ENCODE measurements at places on chromosomes 2 and 18.

DNA sequence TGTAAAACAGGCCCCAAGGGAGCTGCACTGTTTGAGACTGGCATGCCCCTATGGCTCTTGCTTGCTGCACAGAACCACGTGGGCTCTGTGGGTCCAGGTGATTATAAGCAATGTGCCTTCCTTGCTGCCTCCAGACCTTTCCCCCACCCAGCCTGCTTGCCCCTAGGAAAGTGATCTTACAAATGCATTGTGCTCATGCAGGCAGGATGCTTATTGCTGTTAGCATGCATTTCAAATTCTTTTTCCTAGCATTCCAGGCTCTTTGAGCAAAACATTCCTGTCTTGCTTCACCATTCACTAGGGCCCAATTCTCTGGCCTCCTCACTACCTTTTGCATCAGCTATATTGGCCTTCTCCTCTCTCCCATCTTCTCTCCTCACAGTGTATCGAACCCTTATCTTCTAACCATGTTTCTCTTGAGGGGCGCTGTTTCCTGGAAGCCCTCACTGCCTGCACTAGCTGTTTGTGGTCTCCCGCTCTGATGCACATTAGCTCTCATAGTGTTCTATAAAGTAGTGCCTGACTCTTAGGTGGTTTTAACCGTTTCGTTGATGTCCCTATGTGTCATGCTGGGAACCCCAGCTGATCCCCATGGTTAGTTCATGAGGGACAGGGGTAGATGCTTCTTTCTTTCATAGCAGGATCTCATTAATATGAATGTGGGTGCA, 152.9 kb upstream of the EPAS1 start:
- no peak for DNase-seq

DNA sequence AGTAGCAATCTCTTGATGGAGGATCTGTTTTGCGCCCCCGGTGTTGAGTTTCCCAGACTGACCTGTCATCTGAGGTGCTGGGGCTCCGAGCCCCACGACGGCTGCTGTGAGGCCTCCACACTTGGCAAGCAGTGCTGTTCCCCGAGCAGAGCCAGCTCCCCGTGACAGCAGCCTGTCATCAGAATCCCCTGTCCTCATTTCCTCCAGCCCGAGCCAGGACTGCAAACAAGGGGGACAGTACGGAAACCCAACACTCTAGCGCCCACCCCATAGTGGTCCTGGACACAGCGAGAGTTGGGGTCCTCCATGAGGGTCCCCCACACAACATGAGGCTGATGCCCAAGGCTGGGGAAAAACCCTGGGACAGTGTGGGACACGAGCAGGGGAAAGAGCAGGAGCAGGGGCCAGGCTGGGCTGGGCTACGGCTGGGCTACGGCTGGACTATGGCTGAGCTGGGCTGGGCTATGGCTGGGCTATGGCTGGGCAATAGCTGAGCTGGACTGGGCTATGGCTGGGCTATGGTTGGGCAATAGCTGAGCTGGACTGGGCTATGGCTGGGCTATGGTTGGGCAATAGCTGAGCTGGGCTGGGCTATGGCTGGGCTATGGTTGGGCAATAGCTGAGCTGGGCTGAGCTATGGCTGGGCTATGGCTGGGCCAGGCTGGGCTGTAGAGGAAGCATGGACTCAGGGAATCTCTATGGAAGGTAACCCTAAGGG, 1.5 kb upstream of the KLHL30 start:
- DNase-seq = no peak

GRCh38 chr2:180742801-180743200, 237.6 kb upstream of the UBE2E3 start:
- DNase-seq = no peak

DNA sequence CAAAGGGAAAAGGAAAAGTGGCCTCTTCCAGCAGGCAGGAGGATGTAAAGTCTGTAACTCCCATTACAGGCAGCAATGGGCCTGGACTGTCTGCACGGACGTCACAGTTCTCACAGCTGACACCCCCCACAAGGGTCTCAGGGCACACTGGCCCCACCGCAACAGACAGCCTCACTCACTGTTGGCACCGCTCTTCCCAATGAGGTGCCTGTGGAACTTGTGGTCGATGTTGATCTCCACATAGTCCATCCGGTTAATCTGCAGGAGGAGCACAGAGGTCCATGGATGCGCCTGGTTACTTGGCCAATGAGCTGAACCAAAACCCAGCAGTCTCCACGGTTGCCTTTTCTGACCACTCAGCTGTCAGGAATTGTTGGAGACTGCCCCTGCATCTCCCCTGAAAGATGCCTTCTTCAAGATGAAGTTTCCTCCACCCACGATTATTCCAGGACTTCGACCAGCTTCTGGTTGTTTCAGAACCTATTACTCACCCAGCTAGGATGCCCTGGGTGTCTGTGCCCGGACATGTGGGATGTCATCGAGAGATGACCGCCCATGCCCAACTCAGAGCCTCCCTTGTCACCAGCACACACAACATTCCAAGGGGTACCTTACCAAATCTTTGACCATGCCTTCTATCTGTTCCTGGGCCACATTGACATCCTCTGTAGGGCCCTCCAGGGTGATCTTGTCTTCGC, 62.5 kb downstream of the HDLBP start:
- no peak for DNase-seq

- DNase-seq = peak; percentile 59
Measured at GRCh38 chr2:85843543-85843942, 45.2 kb downstream of the ST3GAL5 start.

DNA sequence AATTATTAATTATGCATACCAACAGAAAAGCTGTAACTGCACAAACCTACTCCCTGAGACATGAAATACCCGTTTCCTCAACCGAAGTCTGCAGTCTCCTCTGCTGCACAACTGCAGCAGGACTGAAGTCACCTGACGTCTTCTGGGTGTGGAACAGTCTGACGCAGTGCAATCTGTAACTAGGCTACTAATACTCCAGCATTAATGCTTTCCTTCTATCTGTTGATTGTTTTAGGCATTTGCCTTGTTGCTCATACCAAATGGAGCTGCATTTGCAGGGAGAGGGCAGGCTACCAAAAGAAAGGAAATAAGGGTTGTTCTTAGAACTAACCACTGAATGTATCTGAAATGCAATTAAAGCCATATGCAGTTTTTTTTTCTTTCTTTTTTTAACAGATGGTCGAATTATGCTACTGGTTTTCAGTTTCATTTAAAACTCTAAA, 40.1 kb downstream of the RTN4 start:
- no peak for DNase-seq

- DNase-seq = no peak
Measured at GRCh38 chr2:208607694-208608093, 201.1 kb downstream of the PTH2R start.
